ENCODE measurements at places on chromosomes 7 and 10. TPM values are rescaled to one million over a fixed set of nuclear protein-coding genes. Genes with fewer than 3 reads are reported as not detected.

Gene KNDC1
- total RNA-seq = 0.92 TPM

Gene FAM24B
- total RNA-seq = not detected

Gene CALN1
- not detected for total RNA-seq

Gene BMPER
- total RNA-seq = 79.2 TPM

Gene LGI1
- not detected for total RNA-seq

Gene TRIM50
- total RNA-seq = not detected

Gene CPA4
- total RNA-seq = 337 TPM

Gene IL6
- 5.2 TPM for total RNA-seq

Gene PPP3CB
- total RNA-seq = 5.9 TPM

Gene KEL
- not detected for total RNA-seq

Gene TDRD1
- total RNA-seq = not detected

Gene MEIG1
- not detected for total RNA-seq

Gene FANK1
- total RNA-seq = not detected

DNA sequence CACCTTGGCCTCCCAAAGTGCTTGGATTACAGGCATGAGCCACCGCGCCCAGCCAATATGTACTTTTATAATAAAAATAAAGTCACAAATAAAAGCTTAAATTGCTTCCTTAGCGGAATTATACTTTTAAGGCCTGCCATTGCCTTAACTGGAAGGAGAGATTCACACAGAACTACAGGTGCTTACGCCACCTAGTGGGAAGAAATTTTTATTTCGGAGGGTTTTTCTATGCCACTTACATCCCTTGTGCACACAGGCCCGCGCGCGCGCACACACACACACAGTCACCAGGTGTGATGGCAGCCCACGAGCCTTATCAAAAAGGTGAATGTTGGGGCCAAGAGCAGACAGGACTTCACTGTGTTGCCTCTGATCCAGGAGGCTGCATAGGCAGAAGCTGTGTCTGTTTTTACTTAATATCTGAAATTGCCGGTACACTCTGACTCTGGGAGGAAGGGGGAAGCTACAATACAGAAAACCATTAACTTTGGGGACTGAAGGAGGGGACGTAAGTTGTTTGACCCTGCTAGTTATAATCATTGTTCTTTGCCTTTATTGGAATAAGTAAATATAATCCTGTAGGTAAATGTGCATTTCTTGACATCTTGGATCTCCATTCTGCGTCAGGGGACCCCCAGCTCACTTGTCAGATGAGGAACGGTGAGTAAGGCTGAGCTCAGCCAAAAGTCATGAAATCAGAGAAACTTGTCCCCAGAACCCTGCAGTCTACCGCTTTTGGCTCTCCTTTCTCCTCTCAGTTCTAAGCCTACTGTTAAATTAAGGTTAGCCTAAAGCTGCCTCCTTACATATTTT is 87.1 kb downstream of the SLC16A9 start:
- DNase-seq = peak; percentile 5

DNA sequence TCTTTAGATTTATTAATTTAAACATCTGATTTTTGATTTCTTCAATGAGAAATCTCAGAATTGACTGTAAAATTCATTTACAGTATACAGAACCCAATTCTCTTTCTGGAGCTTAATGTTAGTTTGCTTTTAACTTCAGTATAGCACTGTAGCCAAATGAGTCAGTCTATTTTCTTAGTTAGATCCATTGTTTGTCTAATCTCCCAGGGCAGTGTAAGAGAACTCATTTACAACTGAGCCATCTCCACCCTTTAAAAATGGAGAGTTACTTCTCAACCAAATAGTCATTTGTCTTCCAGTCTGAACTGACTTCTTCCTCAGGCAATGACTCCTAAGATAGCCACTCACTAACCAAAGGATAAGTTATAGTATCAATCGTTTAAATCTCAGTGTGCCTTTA is 3.0 kb upstream of the WNT2 start:
- DNase-seq = no peak

GRCh38 chr10:116085323-116085722 is 187.7 kb downstream of the GFRA1 start:
- no peak for DNase-seq

- no peak for DNase-seq
Observed at GRCh38 chr7:139431459-139431858, 52.0 kb downstream of the KLRG2 start.

DNA sequence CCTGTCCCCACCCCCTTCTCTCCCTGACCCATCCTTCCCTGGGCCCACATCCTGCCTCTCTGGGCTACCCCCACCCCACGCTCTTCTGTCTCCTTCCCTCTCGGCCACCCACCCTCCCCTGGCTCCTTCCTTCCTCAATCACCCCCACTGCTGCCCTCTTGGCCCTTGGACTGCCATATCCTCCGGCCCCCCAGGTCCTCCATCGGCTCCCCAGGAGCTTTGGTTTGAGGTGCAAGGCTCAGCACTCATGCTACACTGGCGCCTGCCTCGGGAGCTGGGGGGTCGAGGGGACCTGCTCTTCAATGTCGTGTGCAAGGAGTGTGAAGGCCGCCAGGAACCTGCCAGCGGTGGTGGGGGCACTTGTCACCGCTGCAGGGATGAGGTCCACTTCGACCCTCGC is 10.9 kb downstream of the EPHB6 start:
- DNase-seq = no peak

GRCh38 chr10:50490241-50490640 is 133.5 kb downstream of the SGMS1 start:
- no peak for DNase-seq

DNA sequence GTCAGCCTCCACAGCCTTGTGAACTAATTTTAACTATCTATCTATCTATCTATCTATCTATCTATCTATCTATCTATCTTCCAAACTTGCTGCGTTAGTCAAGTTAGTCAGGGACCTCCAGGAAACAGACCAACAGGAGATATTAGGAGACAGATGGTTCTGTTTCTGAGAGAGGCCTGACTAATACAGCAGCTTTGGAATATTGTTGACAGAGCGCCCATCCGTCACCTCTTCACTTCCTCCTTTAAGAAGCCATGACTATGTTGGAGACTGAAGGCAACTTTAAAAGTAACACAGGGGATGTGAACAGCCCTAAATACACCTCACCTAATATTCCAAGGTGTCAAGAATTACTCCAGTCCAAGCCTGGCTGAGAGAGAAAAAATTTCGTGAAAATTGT is 280.9 kb upstream of the IGFBP3 start:
- DNase-seq = no peak

DNA sequence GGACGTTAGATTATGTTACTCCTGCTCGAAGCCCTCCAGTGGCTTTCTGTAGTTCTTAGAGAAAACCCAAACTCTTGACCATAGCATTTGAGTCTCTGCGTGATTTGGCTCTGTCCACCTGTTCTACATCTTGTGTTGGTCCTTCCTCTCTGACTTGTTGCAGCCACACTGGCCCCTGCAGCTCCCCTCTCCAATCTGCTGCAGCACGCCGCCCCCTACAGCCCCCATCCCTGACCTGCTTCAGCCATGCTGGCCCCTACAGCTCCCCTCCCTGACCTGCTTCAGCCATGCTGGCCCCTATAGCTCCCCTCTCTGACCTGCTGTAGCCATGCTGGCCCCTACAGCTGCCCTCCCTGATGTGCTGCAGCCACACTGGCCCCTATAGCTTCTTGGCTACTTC is 29.2 kb downstream of the TRRAP start:
- DNase-seq = no peak

DNA sequence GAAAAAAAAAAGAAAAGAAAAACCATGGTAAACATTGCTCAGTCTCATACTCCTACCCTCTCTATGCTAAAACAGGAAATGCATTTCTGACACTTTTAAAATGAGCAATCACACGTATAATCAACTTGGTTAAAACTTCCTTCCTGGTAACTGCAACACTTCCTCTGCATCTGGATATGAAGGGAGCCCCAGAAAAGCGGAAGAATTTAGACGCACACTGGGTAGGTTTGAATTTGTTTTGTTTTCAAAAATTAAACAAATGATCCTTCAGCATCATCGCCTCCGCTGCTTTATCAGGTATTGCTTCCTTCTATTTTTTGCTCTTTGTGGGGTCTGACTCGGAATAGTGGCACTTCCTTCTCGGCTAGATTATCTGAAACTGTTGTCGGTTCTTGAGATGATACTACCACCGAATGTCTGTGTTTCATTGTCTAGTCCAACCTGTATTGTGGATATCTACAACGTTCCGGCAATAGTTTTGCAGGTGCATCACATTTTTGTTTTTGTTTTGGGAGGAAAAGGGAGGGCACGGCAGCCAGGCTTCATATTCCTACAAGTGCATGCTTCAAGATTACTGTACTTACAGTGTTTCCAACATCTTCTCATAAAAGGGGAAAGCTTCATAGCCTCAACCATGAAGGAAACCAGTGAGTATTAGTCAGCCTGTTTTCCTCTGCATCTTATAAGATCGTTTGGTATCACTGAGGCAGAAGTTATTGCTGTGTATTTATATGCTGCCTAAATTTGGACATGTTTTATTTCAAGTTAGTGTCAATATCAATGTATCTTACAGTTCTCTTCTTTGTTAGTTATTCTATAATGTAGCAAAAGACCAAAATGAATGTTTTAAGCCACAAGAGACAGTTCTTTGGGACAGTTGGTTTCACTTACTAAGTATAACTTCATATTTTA is at the start of gene PIK3CG:
Gene PIK3CG, plus strand, starts transcription at position 153 of the 912 bp plus-strand sequence. CDS start 2,280 bp downstream, outside the sequence.
- DNase-seq = no peak

GRCh38 chr10:11532306-11532705 is 79.1 kb downstream of the USP6NL start:
- DNase-seq = peak; percentile 18

DNA sequence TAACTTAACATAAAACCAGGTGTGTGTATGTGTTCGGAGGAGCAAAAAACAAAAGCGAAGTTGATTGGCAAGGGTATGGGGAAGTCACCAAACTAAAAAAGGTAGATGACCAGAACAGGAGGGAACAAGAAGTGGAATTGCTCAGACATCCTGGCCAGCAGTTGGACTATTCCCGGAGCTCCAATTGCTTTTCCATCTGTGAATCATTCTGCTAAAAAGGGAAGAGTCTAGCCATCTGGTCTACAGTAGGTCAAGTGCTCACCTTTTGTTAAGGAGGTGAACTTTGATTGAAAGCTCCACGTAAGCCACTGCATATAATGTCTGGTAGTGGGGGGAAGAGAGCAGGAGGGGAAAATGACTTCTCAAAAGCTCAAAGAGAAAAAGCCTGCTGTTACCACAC is 50.0 kb upstream of the BET1 start:
- DNase-seq = no peak

GRCh38 chr10:21976739-21977138 is 26.8 kb downstream of the DNAJC1 start:
- no peak for DNase-seq

- no peak for DNase-seq
Observed at GRCh38 chr7:10913457-10913856, 60.2 kb upstream of the PHF14 start.

DNA sequence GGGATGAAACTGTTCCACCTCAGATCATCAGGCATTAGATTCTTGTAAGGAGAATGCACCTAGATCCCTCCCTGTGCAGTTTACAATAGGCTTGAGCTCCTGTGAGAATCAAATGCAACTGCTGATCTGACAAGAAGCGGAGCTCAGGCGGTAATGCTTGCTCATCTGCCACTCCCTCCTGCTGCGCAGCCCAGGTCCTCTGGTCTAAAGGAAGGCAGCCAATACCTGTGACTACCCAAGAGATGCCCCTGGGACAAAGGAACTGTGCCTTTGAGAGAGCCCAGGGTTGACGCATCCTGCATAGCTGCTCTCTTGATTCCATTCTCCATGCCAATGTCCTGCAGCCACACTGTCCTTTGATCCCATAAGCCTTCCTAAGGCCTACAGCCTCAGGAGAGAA is 73.1 kb downstream of the ADCYAP1R1 start:
- no peak for DNase-seq

GRCh38 chr10:60644436-60645130 is 133.7 kb upstream of the CDK1 start:
- DNase-seq = no peak

DNA sequence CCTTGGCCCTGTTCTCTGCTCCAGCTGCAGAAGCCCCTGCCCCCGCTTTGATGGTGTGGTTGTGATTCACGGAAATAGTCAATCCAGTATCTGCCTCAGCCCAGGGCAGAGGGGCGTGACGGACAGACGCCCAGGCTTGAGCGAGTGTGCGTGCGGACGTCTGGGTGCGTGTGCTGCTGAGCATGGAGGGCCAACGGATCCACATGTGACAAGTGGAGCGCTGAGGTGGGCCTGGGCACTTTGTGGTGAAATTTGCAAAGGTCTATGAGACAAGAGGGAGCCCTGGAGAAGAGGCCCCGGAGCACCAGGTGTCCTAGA is 94.4 kb downstream of the WDR37 start:
- DNase-seq = no peak

DNA sequence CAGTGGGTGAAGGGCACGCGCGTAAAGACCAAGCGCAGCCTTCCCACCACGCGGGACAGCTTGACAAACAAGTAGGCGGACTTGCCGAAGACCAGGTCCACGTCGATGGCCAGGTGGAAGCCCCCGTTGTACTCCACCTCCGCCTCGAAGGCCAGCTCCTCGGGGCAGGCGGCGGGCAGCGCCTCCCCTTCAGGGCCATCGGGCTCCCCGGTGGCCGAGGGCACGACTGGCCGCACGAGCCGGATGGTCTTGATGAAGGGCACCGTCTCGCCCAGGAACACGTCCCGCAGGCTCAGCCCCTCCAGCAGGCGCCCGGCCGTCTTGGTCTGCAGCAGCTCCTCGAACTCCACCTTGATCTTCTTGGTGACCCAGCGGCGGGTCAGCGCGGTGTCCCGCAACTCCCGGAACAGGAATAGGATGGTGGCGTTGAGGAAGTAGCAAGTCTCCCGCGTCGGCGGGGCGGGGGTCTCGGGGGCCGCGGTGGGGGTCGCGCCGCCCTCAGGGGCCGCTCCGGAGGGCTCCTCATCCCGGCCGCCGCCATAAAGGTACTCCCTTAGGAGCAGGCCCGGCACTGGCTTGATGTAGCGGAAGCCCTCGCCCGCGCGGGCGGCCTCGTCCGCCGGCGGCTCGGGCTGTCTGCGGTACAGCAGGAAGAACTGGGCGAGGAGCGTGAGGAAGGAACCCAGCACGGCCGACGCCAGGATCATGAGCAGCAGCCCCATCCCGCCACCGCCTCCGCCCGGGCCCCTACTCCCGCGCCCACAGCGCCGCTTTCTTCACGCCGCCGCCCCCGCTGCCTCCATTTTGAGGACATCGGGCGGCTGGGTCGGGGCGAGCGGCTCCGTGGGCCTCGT is 507 bp downstream of the PDZD8 start:
- no peak for DNase-seq

Data from MG63 (cell line).